Cerebellar cortex (tissue), 1 donor: ENCODE measurements at places on chromosomes 5 and 9.

GRCh38 chr5:109455598-109456096, 45.9 kb upstream of the PJA2 start:
- no peak for DNase-seq

- DNase-seq, result no peak
Measured at GRCh38 chr5:39191216-39191615, 28.1 kb downstream of the FYB1 start.

GRCh38 chr9:101440714-101441230, 5.2 kb upstream of the ALDOB start:
- no peak for DNase-seq

DNA sequence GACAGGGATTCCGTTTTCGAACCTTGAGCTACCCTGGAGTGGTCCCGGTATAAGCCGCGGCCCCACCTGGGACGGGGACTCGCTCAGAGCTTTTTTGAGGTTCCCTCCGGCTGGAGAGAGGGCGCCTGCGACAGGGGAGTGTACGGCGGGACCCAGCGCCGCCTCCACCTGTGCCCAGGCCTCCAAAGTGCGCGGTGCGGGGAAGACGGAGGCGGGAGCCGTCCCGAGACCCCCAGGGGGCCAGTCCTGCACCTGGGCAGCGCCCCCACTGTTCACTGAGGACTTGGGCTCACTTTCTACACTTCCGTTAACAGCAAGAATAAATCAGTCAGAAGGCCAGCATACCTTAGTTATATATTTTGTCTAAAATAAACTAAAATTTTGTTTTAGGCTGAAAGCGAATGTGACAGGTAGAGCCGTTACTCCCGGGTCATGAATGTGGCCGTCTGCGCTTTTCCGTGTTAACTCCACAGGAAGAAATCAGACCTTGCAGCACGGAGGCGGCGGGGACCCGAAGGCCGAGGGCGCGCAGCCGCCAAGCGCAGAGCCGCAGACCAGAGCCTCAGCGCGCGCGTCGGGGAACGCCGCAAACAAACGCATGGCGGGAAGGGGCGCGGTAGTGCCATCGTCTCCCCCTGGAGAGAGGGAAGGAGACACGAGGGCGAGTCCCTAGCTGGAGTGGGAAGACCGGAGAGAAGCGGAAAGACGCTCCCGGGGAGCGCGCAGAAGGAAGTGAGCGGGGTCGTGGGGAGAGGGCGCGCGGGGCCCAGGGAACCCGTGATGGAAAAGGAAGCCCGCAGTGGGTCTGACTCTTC, 14.1 kb downstream of the TRIM7 start:
- DNase-seq, result peak; percentile 53

- DNase-seq, result peak; percentile 81
Measured at GRCh38 chr9:129783516-129784361, 19.2 kb upstream of the TOR1B start.

DNA sequence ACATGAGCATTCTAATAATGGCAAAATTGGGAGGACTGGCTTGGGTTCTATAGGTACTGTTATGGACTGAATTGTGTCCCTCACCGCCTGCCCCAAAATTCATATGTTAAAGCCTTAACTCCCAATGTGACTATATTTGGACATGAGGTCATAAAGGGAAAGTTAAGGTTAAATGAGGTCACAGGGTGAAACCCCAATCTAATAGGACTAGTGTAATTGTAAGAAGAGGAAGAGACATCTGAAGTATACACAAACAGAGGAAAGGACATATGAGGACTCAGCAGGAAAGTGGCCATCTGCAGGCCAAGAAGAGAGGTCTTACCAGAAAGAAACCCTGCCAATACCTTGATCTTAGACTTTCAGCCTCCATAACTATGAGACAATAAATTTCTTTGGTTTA, 23.1 kb downstream of the RNF180 start:
- DNase-seq, result no peak

- no peak for DNase-seq
Measured at GRCh38 chr9:68949271-68950000, 64.5 kb downstream of the PRKACG start.

- DNase-seq, result no peak
Measured at GRCh38 chr9:99137225-99137624, 32.3 kb downstream of the TGFBR1 start.

GRCh38 chr9:109766351-109766750, 13.6 kb upstream of the PALM2AKAP2 start:
- no peak for DNase-seq

DNA sequence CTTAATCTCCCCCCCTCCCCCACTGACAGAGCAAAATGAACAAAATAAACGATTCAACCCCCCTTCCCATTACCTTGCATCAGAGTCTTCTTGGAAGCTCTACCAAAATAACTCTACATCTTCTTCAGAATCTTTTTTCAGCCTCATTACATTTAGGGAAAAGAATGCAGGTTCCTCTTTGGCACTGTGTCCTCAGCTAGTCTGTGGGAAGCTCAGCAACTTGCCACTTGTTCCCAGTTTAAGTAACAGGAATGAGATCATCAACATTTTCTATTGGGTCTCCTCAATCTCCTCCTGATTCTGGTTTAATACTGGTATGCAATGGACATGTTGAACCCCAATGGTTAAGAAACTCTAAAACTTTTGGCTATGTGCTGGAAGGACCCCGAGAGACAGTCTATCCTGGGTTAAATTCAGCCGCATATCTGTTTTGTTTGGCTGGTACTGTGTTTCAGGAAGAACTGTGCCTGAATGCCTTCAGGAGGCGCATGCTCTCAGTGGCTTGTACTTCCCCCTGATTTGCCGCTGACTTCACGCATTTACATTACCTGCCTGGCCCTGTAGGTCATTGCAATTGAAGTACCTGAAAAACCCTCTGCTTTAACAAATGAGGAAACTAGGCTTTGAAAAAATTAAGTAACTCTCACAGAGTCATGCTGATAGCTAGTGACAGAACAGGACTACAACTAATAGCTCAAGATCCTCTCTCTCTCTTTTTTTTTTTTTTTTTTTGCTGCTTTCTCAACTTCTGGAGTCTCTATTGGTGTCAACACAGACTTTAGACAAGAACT, 78.1 kb upstream of the HMHB1 start:
- DNase-seq, result no peak

DNA sequence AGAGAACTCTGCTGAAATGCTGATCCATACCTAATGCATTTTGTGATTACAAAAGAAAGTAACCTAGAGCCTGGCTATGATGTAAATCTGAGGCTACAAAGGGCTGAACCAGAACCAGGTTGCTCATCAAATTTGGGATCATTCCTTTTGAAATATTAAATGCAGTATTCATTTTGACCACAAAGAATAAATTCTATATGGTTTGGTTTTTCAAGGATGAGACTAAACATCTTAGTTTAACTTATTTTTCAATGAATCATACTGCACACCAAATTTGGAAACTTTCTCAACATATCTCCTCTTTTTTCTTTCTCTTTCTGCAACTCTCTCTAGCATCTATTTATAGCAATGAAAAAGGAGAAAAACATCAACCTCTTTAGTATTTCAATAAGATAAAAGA, 46.5 kb downstream of the CEMIP2 start:
- DNase-seq, result no peak

GRCh38 chr5:156647034-156647451, 203.1 kb upstream of the PPP1R2B start:
- DNase-seq, result no peak

- DNase-seq, result no peak
Measured at GRCh38 chr5:128358826-128359225, 179.2 kb downstream of the FBN2 start.

- DNase-seq, result no peak
Measured at GRCh38 chr5:15384176-15384575, 115.8 kb upstream of the FBXL7 start.

GRCh38 chr5:100827481-100827889, 75.6 kb downstream of the ST8SIA4 start:
- no peak for DNase-seq

- no peak for DNase-seq
Measured at GRCh38 chr9:99377790-99378775, 156.0 kb downstream of the SEC61B start.

GRCh38 chr9:13268469-13268868, 11.0 kb downstream of the MPDZ start:
- DNase-seq, result no peak

DNA sequence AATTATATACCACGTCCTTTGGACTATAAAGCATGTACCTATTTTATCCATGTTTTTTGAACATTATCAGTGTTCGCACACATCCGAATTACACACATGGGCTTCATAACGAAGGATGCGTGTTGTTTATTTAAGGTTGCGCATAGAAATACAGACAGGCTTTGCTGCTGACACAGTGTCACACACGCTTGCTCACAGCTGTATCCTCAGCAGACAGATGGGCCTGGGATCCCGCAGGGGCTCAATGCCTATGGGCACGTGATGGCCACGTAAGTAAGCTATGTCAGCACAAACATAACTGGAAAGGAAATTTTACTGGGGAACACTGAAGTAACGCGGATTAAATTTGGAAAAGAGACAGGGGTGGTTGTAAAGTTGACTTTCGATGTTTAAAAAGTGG, 76.6 kb downstream of the OTULIN start:
- no peak for DNase-seq

DNA sequence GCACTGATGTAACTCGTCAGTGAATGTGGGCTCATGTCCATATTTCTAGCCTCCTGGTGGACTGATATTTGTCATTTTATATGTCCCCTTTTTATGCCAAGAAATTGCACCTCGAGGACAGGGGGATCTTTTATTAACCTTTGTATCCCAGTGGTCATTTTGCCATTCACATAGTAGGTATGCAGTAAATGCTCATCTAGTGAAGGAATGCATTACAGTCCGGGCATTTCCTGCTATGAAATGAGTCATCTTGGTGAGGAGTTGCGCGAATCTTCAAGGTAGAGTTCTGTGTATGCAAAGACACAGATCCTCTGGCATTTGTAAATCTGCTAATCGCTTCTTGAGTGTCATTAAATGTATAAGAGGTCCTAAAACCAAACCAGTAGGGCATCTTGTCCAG, 755.5 kb upstream of the ADAMTS16 start:
- DNase-seq, result no peak
